ENCODE measurements at places on chromosomes 16 and 17.

DNA sequence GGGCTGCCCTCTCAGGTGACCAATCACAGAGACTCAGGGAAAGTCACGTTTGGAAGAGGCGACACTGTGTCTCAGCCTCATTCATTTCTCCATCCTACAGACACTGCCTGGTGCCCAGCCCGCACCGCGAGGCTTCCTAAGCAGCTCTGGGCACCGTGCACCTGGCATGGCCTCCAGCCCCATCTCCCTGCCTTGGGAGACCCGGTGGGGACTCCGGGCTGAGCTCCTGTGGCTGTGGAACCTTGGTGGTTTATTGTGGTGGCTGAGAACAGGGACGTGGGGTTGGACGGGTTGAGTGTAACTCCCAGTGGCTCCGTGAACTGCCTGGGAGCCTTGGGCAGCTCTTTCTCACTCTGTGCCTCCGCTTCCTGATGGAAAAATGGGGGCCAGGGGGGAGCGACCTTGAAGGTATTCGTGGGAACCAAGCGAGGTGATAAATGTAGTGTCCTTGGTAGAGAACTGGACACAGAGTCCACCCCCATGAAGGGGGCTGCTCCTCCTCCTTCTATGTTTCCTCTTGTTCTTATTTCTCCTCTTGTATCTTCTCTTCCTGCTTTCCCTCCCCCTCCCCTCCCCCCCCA is 215.4 kb downstream of the SEC14L1 start:
- DNase-seq: no peak

GRCh38 chr16:70695331-70696070 is 9.6 kb upstream of the MTSS2 start:
- no peak for DNase-seq

GRCh38 chr17:10069301-10069700 is 129.1 kb downstream of the GAS7 start:
- no peak for DNase-seq

- peak; percentile 23 for DNase-seq
Observed at GRCh38 chr17:21376081-21376758, at the start of gene KCNJ12. KCNJ12 (plus strand) TSS chr17:21376357; CDS start chr17:21415343, 38,986 bp downstream.

- no peak for DNase-seq
Observed at GRCh38 chr16:76906552-76906951, 284.4 kb upstream of the MON1B start.
